Mucosa of gallbladder (tissue), 1 donor: ENCODE measurements at places on chromosomes 12 and 14. TPM values are rescaled to one million over a fixed set of nuclear protein-coding genes. Genes with fewer than 3 reads are reported as not detected.

The LPCAT3 gene
- 26.6 TPM for total RNA-seq

- no peak for DNase-seq
Observed at GRCh38 chr12:13486794-13487193, 290.3 kb downstream of the EMP1 start.

The ATP23 gene
- 5.2 TPM for total RNA-seq

DNA sequence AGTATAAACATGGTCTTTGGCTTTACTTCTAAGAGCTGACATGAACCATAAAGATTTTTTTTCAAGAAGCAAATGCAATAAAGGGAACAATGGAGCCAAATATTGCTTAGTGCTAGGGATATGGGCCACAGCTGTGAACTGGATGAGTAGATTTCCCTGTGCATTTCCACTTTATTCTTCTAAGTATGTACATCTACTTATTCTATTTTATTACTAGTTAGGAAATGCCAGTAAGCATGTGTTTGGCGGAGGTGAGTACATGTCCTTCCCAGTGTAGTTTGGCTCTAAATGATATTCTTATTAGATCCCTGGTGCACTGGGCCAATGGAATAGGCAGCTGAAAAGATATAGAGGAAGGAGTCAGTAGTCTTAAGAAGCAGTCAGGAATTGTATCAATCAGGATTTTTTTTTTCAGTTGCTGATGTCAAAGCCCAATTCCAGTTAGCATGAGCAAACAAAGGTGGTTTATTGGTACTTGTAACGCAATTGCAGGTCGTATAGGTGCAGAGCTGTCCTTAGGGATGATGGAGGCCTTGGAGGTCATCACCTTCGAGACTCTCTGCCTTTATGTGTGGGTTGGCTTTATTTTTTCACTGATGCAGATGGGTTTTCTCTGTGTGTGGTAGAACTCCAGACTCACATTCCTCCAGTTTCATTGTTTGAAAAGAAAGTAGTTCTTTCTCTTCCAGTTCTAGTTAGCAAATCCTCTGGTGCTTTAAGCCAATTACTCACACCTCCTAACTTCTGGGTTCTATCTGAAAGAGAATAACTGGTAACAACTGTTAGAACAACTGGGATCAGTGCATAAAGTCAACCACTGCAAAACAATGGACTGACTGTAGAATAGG lies 139.0 kb upstream of the LRIG3 start:
- DNase-seq: no peak

The GSG1 gene
- 0.83 TPM for total RNA-seq

DNA sequence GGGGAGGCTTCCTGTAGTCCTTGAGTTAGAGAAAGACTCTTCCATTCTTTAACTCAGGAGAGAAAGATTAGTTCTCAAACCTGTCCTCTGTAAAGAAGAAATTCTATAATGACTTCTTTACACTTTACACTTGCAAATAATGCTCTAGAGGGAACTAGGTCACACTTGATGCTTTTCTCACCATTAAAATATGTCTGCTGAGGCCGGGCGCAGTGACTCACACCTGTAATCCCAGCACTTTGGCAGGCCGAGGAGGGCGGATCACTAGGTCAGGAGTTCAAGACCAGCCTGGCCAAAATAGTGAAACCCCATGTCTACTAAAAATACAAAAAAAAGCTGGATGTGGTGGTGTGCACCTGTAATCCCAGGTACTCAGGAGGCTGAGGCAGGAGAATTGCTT lies 6.3 kb downstream of the NTN4 start:
- no peak for DNase-seq
